ENCODE measurements at places on chromosomes 2 and 18.

GRCh38 chr2:186059096-186059495 is 320.5 kb downstream of the FSIP2 start:
- DNase-seq: no peak

GRCh38 chr18:26574958-26575864 is 26.9 kb upstream of the KCTD1 start:
- no peak for DNase-seq

DNA sequence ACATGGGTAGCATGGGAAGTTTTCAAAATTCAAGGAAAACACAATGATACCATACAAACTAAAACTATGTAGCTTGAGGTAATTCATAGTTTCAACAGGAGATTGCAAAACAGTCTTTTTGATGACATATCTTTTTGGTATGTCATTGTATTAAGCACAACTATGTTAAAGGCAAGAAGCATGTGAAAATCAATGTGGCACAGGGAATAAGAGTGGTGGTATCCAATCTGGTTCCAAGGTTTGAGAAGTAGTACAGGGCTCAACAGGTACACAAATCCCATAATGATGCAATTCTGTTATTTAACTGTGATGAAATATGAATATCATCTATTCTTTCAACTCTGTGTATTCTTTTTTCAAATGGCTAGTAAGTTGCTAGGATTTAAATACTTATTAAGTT is 16.4 kb upstream of the DLX2 start:
- DNase-seq: no peak

DNA sequence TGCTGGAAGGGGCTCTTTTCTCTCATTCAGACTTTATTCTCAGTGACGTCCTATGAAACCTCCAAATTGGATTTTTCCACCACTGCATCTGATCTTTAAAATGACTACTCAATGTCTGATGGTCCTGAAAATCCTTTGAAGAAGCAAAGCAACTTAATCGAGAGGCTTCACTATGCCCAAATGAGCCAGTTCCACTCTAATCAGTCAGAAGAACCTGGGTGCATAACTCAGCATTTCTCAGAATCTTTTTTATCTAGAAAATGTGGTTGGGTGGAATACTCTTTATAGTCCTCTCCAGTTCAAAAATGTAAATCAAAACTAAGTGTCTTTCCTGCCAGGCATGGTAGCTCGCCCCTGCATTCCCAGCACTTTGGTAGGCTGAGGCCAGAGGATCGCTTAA is 60.7 kb downstream of the PRELID3A start:
- DNase-seq: no peak

GRCh38 chr2:127564429-127565260 is 29.2 kb downstream of the MYO7B start:
- no peak for DNase-seq

DNA sequence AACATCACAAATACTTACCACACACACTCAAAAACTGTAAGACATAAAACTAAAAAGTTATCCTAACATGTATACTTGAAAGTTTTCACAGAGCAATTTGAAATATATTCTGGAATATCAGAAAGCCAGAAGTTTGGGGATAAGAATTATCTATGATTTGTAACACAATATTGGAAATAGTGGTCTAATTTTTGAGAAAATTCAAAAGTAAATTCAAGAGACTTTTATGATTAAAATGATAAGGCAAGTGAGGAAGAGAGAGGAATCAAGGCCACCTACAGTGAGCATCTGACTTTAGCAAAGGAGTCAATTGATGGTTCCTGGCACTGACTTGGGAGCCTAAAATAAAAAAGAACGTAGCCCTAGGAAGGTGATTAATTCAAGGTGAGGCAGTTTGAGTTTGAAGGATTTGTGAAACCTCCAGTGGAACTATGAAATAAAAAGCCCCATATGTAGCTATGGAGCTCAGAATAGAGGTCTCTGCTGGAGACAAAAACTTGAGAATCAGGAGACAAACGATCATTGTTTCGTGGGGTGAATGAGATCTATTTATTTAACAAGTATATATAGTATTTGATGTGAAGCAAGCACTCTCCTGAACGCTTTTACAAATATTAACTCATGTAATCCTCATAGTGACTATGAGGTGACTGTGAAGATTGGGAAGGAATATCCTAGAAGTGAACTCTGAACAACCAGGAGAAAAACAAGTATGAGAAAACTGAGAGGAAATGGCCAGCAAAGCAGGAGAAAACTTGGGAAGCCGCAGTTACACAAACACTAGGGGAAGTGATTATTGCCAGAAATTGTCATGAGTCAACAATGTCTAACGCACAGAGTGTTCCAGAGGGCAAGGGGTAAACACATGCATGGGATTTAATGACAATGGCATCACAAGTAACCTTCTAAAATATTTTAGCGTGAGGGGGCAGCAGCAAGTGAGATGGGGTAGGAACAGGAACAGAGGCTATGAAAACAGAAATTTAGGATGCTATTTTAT is 12.8 kb downstream of the TFPI start:
- DNase-seq: no peak

GRCh38 chr2:174623690-174624089 is 26.1 kb upstream of the WIPF1 start:
- no peak for DNase-seq

DNA sequence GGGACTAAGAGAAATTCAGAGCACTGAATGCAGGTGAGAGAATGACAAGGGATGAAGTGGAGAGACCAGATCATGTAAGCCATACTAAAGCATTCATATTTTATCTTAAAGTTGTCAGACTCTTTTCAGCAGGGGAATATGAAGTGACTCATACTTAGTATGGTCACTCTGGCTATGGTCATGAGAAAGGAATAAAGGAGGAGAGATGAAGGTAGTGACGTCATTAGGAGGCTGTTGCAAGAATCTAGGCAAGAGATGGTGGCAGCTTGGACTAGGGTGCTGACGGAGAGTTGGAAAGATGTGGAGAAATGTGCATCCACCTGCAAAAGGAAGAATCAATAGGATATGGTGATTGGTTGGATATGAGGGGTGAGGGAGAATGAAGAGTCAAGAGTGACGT is 203.2 kb upstream of the ACVR2A start:
- DNase-seq: no peak

DNA sequence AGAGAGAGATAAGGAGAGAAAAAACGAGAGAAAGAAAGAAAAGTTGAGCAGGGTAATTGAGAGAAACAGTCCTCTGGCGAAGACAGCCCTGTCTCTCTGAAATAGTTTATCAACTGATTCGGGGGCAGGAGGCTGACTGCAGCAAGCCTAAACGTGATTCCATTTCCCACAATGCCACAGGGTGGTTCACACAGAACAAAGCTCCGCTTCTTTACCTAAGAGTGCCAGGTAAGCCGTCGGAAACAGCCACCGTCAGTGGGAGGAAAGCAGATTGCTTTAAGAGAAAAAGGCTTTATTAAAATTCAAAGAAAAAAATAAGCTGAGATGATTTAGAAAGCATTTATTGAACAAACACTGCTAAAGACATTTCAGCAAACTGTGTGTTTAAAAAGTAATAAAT is 271.4 kb upstream of the POU3F3 start:
- no peak for DNase-seq

DNA sequence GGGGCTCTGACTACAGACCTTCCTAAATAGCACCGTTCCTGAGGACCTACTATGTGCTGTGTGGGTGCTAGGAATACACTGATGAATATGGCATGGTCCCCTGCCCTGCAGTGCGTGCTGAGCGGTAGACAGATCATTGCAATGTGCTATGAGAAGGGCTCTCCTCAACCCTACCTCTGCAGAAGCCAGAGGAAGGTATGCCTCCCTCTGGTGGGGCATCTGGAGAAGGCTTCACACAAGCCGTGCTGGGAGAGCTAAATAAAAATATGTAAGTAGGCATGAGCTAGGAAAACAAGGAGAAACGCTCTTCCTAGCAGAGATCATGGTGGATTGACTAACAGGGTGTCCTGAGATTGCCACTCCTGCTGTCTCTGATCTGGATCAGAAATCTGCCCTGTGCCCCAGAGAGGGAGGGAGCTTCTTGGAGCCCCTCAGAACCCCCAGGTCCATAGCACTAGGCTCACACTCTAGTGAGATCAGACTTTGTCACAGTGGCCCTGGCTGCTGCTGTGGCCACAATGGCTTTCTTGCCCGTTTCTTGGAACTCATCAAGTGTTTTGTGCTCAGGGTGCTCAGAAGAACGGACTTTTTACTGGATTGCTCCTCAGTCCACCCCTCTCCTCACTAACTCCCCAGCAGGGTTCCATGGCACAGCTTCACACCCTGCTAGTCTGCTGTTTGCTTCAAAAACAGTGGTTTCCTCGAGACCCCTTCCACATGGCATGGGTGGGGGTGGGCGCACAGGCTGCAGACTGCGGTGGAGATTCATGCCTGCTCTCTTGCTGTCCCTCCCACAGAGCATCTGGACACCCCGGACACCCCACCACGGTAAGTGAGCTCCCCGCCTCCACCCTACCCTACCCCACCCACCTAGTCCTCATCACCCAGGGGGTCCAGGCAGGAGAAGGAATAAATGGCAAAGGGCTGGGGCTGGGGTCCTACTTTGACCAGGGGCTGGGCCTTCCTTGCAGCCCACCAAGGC is 14.2 kb downstream of the SIGLEC15 start:
- no peak for DNase-seq

GRCh38 chr2:85672456-85672855 is 4.5 kb upstream of the SFTPB start:
- no peak for DNase-seq

DNA sequence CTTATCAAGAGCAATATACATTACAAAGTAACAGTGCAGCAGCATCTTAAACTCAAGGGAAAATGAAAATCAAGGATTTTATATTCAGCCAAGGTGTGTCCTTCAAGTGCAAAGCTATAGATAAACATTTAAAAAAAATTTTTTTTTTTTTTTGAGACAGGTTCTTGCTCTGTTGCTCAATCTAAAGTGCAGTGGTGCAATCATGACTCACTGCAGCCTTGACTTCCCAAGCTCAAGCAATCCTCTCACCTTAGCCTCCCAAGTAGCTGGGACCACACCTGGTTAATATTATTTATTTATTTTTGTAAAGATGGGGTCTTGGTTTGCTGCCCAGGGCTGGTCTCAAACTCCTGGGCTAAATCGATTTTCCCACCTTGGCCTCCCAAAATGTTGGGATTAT is 9.0 kb downstream of the CDKL4 start:
- DNase-seq: no peak

- DNase-seq: no peak
These were observed 138.7 kb downstream of the ALPK2 start for GRCh38 chr18:58490238-58490637.

GRCh38 chr2:128425731-128426620 is 107.3 kb upstream of the HS6ST1 start:
- DNase-seq: no peak

- peak; percentile 28 for DNase-seq
These were observed 154.7 kb upstream of the HS6ST1 start for GRCh38 chr2:128473175-128474035.

GRCh38 chr18:39655341-39655740 is 2089.7 kb upstream of the CELF4 start:
- DNase-seq: no peak

- DNase-seq: no peak
These were observed 544 bp downstream of the EVA1A start for GRCh38 chr2:75560022-75560767.

- DNase-seq: no peak
These were observed 107.4 kb downstream of the POLR1A start for GRCh38 chr2:85998071-85998991.

DNA sequence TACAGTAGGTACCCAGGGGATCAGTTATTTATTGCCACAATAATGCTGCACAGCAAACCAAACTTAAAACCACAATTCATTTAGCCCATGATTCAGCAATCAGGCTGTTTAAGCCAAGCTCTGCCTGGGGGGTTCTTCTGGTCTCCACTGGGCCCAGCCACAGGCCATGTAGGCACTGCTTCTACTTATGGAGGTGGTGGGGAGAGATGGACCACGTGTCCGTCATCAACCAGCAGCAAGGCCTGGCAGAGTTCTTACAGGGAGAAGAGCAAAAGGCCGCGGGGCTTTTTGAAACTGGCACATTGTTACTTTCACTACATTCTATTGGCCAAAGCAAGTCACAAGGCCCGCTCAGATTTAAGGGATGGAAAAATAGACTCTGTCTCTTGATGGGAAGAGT is 76.3 kb upstream of the DAPL1 start:
- DNase-seq: no peak

DNA sequence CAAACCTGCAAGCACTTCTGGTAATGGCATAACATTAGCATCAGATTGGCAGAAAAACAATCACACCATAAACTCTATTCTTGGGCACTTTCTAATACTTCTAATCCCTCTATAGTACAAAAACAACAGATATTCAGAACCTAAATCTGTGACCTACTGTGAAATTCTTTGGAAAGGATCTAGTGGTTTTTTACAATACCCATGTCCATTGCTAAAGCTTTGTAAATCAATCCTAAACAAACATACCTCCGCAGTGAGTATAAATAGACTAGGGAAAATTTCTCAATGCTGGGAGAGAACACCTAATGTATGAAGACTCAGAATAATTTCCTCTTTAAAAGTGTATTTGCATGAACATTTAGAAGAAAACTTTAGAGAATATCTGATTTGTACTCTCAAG is 1098.5 kb upstream of the DDX18 start:
- DNase-seq: no peak

GRCh38 chr2:18194161-18194560 is 315.7 kb downstream of the KCNS3 start:
- DNase-seq: no peak

DNA sequence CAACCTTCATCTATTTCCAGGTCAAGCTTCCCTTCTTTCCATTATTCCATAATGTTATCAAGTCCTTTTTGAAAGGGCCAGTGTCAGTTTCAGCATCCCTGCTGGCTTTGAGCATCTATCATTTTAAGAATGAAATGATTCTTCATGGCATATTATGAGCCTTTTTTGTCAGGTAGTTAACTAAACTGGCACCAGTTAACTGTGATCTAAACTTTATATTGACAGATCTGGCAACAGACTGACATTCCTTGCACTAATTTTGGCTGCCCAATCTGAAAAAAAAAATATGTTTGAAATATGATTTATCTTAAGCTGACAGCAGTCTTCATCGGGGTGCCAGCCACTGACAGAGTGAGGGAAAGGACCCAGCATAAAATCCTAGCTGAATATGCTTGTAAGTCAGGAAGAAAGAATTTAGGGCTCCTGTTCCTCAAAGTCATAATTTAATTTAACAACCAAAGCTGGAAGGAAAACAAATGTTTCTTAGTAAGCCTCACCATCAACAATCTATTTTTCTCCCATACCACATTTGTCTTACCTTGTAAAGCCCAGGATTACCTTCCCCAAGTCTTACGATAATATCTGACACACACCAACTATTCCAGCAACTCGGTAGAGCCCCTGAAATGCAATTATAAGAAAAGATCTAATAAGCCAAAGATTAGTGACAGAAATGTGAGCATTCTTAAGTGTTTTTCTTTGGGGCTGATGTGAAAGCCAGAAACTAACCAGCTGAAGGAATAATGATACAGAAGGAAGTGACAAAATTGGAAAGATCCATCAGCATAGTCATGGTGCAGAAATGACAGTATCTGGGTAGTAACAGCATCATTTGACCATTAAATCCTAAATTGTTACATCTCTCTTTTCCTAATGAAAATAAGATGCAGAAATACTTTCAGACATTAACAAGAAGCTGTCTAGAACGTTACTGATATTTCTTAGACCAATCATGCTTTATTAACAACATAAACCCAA is 228.1 kb downstream of the RBM43 start:
- DNase-seq: no peak

- DNase-seq: no peak
These were observed 103.0 kb upstream of the ITGB6 start for GRCh38 chr2:160303076-160303475.

- no peak for DNase-seq
These were observed 297.1 kb downstream of the TCF4 start for GRCh38 chr18:55290898-55291297.

Data from stimulated activated CD8-positive, alpha-beta memory T cell treated with anti-CD3 and anti-CD28 coated beads, Interleukin-2, amount 100 ng/mL, for 48 hours (primary cell).